Activated T-cell treated with anti-CD3 and anti-CD28 coated beads, Interleukin-2, amount 50 U/mL, for 4 hours (primary cell): ENCODE measurements at places on chromosomes 6 and 20. TPM values are rescaled to one million over a fixed set of nuclear protein-coding genes. Genes with fewer than 3 reads are reported as not detected.

- no peak for DNase-seq
Observed at GRCh38 chr6:104729433-104729832, 130.3 kb downstream of the HACE1 start.

- DNase-seq: no peak
Observed at GRCh38 chr6:159645640-159646039, 47.4 kb downstream of the SOD2 start.

DNA sequence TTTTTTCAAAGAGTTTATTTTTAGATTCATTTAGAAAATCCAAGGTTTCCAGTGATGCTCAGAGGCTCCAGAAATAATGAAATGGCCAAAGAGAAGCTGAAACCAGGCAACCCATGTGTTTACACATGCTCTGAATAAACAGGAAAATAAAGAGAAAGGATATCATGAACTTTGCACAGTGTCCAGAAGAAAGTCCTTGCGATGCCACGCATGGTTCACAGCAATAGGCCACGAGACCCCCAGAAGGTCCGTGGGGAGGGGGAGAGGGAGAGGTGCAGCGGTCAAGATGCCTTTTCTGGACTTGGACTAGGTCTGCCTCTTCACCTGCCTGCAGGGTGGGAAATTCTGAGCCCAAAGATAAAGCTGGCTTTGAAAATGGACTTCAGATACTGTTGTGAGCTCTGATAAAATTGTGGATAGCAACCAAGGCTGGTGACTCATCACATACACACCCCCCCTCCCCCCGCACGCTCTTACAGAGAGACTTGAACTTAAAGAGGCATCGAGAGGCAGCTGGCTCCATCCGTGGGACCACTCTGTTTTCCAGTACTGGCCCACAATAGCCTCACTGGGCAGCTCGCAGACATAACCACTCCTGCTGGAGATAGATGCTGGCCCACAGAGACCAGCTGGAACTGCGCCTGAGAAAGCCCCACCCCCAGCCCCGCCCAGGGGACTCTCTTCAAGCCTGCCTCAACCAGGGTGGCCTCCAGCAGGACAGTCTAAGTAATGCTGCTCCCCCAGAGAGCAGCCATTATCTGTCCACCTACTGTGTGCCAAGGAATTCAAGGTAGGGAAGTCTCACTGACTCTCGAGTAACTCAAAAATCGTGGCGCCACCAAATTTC is 21.2 kb upstream of the NFATC2 start:
- no peak for DNase-seq

DNA sequence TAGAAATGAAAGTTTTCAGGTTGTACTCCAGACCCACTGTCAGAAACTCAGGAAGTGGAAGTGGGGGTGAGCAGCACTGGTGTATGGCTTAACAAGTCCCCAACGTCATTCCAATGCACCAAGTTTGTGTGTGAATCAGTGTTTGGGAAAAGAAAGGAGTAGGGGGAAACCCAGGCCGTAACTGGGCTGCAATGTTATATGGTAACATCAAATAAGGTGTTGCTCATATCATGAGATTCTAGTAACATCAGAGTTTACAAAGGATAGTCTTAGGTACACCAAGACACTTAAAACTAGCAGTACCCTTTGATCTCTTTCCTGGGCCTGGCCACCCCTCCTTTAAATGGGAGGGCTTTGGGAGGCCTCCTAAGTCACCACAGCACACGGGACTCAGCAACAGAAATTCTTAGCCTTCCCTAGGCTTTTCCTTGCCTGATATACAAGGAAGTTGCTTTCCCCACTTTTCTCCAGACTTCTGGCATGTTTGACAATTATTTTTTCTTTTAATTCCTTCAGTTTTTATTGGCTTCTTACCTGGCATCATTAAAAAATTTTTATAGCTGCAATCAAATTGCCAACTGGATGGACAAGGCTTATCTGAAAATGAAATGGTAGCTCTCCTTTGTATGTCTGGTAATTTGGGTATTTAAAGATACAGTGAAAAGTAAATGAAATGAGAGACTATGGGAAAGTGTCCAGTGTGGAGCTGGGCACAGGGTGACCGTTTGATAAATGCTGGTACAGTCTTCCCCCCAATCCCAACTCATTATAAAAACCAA is 15.1 kb downstream of the E2F3 start:
- DNase-seq: no peak

Gene AGER
- total RNA-seq: 8.9 TPM
